ENCODE measurements at places on chromosomes 5 and 9. TPM values are rescaled to one million over a fixed set of nuclear protein-coding genes. Genes with fewer than 3 reads are reported as not detected.

DNA sequence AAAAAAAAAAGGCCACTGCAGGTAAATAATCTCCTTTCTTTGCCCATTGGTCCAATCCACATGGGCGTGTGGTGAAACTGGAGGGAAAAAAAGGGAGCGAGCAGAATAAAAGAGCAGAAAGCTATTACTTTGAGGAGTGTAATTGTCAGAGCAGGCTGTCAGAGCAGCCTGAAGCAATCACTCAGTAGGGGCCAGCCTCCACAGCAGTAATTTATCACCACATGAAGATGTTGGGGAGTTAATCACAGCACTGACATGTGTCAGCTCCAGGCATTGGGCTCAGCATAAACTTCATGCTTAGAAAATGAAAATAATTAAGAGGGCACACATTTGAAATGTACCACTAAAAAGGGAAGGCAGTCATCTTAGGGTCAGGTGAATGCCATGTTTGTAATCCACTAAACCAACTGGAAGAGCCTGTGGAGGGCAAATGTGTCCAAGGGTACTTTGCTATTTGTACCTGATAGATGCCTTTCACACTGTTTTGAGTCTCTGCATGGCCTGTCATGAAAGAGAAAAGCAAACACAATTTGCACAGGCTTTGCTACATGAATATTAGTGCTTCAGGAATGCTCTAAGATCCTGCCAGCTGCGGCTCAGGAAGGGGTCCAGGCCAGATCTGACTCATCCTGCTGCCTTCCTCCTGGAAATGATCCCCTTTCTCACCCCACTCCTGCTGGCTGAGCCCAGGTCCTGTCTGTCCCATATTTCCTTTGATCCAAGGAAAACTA lies 2.9 kb upstream of the PTGER4 start:
- H3K4me3 ChIP-seq, result peak overlapping the region; percentile 43
- H3K4me1 ChIP-seq, result peaks cover 63% of the 10 kb centered on the region

DNA sequence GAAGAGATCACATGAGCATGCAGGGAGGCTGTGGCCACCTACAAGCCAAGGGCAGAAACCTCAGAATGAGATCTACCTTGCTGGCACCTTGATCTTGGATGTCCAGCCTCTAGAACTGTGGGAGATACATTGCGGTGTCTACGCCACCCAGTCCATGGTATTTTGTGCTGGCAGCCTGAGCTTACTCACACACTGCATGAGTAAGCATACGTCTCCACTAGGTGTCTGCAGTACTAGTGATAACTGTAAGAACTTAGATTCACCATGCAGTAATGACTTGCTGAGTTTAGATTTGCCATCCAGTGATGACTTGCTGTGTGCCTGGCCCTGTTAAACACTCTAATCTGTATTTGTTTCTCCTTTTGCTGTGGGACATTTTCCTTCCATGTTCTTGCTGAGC lies 417.7 kb downstream of the GADD45G start:
- H3K27me3 ChIP-seq, result peaks cover 2% of the 10 kb centered on the region
- no peak overlapping the region for H3K27ac ChIP-seq
- no peak for DNase-seq
- H3K36me3 ChIP-seq, result no peaks in the 10 kb centered on the region
- no peaks in the 10 kb centered on the region for H3K4me1 ChIP-seq

- H3K27me3 ChIP-seq, result no peaks in the 10 kb centered on the region
- H3K4me3 ChIP-seq, result no peak overlapping the region
- no peak overlapping the region for H3K27ac ChIP-seq
- H3K36me3 ChIP-seq, result no peaks in the 10 kb centered on the region
- DNase-seq, result no peak
Observed at GRCh38 chr5:15600035-15600434, 100.1 kb downstream of the FBXL7 start.

- peaks cover 3% of the 10 kb centered on the region for H3K36me3 ChIP-seq
- peak overlapping the region; percentile 93 for H3K4me3 ChIP-seq
- no peak overlapping the region for H3K27ac ChIP-seq
- no peak for DNase-seq
Observed at GRCh38 chr9:92671323-92671722, 1.4 kb upstream of the IPPK start.

SEC24A gene
- total RNA-seq, result 16.6 TPM

DNA sequence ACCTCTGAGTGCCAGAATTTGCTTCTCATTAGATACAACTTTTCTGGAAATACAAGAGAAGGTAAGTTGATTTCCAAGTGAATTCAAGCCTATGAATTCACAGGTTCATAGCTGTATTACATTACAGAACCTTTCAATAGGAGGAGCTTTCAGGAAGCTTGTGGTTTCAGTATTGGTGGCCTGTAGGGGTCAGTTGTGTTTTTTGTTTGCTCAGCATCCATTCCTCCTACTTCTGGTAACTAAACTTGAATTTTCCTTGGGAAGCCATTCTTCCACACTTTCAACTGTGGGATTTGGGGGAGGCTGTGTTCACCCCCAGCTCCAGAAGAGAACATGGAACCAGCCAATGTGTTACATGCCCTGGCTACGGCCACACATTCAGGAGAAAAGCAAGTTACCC lies 5.6 kb upstream of the CYSTM1 start:
- no peaks in the 10 kb centered on the region for H3K27me3 ChIP-seq
- peaks cover 6% of the 10 kb centered on the region for H3K4me1 ChIP-seq
- no peak overlapping the region for H3K4me3 ChIP-seq
- no peak overlapping the region for H3K27ac ChIP-seq

IFNB1 gene
- total RNA-seq, result 0.57 TPM

GRCh38 chr9:120750421-120750820 lies 36.2 kb upstream of the MEGF9 start:
- H3K27ac ChIP-seq, result no peak overlapping the region
- H3K36me3 ChIP-seq, result peaks cover 2% of the 10 kb centered on the region
- no peaks in the 10 kb centered on the region for H3K4me1 ChIP-seq
- no peak overlapping the region for H3K4me3 ChIP-seq
- no peak for DNase-seq

DNA sequence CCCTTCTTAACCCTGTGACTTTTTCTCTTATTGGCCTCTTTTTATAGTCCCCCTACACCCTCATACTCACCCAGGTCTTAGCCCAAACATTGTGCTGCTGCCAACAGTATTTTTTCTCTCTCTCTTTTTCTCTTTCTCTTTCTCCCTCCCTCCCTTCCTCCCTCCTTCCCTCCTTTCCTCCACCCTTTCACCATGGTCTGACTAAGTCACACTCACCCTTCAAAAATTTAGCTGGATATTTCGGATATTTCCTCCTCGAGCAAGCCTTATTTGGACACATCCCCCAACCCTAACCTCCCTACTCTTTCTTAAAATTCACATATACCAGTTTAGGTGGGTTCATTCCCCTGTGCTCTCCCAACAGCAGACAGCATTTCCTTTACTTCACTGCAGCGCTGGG lies 64.7 kb downstream of the FGF1 start:
- H3K27ac ChIP-seq, result no peak overlapping the region
- peaks cover 2% of the 10 kb centered on the region for H3K27me3 ChIP-seq
- no peak for DNase-seq

TICAM2 gene
- 0.72 TPM for total RNA-seq

KLHL3 gene
- 1.7 TPM for total RNA-seq

DNA sequence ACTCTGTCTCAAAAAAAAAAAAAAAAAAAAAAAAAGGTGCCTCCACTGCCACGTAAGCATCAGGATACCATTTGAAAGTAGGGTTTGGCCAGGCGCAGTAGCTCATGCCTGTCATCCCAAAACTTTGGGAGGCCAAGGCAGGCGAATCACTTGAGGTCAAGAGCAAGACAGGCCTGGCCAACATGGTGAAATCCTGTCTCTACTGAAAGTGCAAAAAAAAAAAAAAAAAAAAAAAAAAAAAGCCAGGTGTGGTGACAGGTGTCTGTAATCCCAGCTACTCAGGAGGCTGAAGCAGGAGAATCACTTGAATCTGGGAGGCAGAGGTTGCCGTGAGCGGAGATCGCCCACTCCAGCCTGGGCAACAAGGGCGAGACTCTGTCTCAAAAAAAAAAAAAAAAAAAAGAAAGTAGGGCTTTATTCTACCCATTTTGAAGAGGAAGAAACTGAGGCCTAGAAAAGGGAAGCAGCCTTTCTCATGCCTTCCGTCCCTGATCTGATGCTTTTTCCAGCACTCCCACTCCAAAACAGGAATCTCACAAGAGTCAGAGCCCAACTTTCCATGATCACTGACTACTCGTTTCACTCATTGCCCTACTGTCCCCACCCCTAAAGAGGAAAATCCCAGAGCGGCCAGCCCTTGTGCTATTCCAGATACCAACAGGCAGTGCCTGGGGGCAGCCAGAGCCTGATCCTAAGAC lies 16.3 kb upstream of the CCIN start:
- no peak for DNase-seq
- H3K4me3 ChIP-seq, result no peak overlapping the region
- H3K36me3 ChIP-seq, result peaks cover 4% of the 10 kb centered on the region
- H3K4me1 ChIP-seq, result peaks cover 59% of the 10 kb centered on the region
- H3K27me3 ChIP-seq, result no peaks in the 10 kb centered on the region

- H3K4me3 ChIP-seq, result no peak overlapping the region
- H3K27me3 ChIP-seq, result no peaks in the 10 kb centered on the region
- peak; percentile 88 for DNase-seq
Observed at GRCh38 chr9:132235894-132236661, 74.2 kb downstream of the NTNG2 start.

CDH9 gene
- not detected for total RNA-seq

DCTN4 gene
- 47.7 TPM for total RNA-seq

- H3K27me3 ChIP-seq, result no peaks in the 10 kb centered on the region
- H3K27ac ChIP-seq, result peak overlapping the region; percentile 84
- no peaks in the 10 kb centered on the region for H3K36me3 ChIP-seq
- DNase-seq, result no peak
- H3K4me1 ChIP-seq, result peaks cover 24% of the 10 kb centered on the region
Observed at GRCh38 chr5:54311176-54311677, 854 bp upstream of the ARL15 start.

Data from activated naive CD4-positive, alpha-beta T cell treated with anti-CD3 and anti-CD28 coated beads for 36 hours (primary cell).